ENCODE measurements at places on chromosomes 1 and 21.

DNA sequence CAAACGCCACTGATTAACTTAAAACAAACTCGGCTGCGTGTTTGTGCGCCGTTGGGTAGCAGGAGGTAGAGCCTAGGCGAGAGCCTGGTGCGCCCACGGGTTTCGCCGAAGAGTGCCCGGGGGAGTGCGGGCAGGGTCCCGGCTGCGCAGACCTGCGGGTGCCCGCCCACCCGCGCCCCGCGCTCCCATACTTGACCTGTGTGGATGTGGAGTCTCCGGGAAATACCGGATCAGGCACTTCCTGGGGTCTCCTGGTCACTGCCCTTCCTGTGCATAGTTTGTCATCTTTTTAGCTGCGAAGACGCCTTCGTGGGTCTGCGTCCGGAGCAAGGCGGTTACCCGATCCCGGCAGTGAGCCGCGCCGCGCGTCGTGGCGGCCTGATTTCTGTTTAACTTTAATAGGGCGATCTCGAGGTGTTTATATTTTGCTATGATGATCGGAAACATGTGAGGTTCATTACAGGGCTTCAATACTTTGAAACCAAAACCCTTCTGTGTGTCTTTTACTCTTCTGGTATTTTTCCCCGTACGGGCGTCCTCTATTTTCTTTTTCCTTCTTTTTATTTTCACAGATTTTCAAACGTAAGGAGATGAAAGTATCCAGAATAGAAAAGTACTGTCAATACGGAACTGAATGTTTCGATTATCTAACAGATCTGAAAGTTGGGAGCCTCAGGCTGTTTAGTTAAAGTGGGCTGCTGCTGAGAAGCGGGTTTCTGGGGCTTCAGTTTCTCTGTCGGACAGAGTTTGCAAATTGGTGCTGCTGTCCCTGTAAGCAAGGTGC lies 15.2 kb downstream of the NR5A2 start:
- DNase-seq: no peak

- no peak for DNase-seq
Measured at GRCh38 chr1:162680419-162681121, 48.3 kb downstream of the DDR2 start.

DNA sequence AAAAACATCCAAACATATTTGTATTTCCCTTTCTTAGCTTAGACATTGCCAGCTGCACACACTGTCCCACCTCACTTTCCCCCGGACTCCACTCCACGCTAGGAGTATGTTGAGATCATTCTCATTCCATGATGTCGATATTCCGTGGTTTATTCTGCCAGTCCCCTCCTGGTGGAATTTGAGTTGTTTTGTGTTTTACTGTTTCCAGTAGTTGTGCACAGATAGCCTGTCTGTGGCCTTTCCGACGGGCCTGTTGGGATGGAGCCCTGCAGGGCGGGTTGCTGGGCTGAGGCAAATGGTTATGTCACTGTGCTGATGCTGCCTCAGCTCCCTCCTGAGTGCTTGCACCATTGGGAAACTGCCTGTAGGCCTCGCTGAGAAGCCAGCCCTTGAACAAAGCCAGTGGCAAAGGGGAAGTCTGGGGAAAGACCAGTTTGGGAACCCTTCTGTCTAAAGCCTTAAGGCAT lies 12.8 kb downstream of the TRAPPC10 start:
- no peak for DNase-seq

GRCh38 chr21:22585558-22585957 lies 1587.3 kb downstream of the NCAM2 start:
- no peak for DNase-seq

DNA sequence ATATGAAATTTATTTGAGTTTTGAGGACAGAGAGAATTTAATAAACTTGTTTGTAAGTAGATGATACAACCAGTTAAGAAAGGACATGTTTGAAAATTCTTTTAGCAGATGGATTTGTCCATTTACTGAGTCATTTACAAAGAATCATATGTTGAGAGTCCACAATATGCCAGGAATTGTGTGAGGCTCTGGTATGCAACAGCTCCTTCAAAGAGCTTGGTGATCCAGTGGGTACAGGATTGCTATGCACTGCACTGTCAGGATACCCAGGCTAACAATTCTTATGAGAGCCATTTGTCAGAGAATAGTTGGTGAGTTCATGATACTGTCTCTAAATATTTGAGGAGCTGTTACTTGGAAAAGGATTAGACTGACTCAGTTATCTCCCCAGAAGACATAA lies 11.0 kb downstream of the DNM3 start:
- no peak for DNase-seq

DNA sequence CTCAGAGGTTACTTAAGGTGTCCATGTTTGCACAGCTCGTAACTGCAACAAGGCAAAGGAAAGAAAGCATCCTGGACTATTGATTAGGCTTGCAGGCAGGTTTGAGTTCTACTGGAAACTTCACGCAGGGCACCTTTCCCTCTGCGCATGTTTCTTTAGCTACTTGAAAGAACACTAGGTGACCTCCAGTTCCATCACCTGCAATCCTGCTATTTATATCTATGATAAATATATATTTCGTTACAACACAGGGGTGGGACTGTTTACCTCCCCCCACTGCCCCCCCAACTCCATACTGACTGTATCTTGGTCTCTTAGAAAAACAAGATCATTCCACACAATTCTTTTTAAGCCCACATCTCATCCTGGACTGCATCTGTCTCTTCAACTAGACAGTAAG lies 12.1 kb downstream of the SSBP3 start:
- no peak for DNase-seq
